Kidney tubule cell (primary cell): ENCODE measurements at places on chromosomes 1 and 21.

DNA sequence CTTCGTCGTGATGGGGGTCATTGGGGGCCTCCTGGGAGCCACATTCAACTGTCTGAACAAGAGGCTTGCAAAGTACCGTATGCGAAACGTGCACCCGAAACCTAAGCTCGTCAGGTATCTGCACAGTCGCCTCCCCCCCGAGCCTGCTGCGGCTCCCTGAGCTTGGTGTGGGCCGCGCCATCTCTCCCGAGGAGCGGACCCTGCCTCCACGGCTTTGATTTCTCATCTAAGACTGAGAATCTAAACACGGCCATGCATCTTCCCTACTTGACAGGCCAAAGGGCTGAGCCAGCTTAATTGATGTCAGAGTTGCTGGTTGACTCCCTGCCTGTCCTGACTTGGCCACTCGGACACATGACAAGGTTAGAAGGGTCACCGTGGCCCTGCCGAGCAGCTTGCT, 19.1 kb downstream of the NPPA start:
- no peak for DNase-seq

DNA sequence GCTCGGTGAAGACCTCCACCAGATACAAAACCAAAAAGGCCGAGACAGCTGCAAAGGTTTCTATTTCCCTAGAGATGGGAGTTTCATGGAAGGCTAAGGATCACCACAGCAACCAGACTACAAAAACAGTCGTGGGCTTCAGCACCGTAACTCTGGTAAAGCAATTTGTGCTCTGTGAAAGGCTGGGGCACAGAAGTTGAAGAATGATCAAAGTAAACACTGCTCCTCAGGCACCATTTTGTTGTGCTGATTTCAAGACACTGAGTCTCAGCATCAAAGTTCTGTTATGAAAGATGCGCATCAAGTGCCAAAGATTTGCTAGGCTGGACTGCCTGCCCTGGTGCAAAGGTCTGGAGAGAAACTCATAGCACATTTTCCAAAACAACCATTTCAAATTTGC, 116.2 kb downstream of the TGFBR3 start:
- no peak for DNase-seq

GRCh38 chr1:223208164-223209076, 65.4 kb upstream of the TLR5 start:
- peak; percentile 60 for DNase-seq

DNA sequence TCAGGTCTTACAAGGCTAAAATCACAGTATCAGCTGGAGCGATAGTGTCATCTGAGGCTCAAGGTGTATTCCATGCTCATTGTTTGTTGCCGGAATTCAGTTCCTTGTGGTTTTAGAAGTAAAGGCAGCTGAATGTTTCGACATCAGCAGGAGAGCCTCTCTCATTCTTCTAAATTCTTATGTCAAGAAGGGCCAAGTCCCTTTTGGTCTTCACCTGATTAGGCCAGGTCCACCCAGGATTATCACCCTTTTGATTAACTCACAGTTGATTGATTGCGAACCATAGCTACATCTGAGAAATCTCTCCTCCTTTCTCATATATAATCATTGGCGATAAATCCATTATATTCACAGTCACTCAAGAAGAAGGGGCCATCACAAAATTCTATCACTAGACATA, 806.7 kb upstream of the PRMT6 start:
- no peak for DNase-seq

DNA sequence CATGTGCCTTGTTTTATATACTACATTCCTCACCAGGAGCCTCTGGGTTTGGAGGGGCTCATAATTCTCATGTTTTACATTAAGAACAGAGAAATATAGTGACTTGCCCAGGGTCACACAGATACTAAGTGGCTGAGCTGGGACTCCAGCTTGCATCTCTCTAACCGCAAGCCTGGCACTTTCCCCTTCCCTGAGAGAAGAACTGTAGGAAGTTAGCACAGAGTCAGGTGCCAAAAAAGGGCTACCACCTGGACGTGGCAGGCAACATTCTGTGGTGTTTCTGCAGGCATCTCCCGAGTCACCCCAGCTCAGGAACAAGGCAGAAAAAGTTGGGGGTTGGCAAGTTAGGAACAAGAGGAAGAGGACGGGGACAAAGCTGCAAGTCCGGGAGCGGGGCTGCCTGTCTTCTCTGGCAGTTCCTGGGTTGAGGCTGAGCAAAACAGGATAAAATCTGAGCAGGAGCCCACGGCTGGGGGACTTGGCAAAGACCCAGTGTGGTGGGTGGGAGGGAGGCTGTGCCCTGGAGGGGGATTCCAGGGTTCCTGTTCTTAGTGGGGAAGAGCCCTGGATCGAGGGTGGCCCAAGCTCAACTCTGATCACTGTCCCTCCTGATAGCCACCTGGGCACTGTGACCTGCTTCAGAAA, 9.8 kb downstream of the PLA2G5 start:
- DNase-seq, result no peak

DNA sequence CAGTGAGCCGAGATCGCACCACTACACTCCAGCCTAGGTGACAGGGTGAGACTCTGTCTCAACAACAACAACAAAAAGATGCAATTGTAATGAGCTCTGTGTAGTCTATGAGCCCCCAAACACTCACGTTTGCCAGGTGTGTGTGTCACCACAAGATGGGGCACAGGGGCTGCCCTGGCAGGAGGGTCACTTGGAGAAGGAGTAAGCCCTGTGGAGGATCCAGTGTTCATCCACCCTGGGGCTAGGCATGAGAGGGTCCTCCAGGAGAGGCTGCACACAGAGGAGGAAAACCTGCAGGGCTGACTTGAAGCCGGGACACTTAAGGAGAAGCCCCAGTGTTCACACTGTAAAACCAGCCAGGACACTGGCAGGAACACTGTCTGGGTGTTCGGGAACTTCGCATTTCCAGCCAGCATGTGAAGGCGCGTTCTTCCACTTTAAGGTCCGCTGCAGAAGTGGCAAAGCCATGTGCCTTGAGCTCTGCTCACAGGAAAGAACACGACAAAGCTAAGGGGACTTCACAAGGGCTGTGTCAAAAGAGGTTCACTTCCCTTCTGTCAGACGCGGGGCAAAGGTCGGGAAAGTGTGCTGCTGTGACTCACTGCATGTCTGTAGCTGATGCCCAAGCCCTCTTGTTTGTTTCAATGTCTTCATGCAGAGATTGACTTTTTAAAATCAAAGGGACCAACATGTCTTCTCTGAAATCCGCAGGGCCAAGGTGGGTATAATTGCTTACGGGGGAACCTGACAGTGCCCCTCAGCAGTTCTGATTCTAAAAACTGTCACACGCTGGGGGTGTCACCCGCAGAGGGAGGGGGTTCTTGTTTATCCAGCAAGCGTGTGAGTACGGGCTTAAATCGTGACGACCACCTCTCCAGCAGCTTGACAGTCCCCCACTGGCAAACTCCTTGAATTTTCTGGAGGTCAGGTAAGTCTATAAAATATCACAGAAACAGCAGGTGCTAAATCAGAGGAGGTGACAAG, 102.8 kb downstream of the RIPK4 start:
- DNase-seq, result peak; percentile 57

DNA sequence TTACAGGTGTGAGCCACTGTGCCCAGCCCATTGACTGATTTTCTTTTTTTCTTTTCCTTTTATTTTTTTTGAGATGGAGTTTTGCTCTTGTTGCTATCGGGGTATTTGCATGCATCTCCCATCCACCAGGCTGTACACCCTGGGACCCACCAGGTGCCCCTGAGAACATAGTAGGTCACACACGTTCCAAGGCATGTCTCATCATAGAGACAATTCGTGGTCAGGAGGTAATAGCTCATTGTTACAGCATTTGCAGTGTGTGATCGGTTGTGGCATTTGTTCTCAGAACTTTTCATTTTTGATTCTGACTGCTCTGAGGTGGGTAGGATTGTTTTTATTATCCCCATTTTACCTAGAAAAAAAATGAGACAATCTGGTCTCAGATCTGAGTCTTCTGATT, 29.6 kb downstream of the BCL9 start:
- no peak for DNase-seq

GRCh38 chr1:174021591-174022079, 522 bp downstream of the RC3H1 start:
- peak; percentile 54 for DNase-seq

- peak; percentile 66 for DNase-seq
Observed at GRCh38 chr1:54859700-54860391, 27.1 kb downstream of the DHCR24 start.

GRCh38 chr1:153306303-153307220, 6.2 kb downstream of the PGLYRP3 start:
- no peak for DNase-seq

DNA sequence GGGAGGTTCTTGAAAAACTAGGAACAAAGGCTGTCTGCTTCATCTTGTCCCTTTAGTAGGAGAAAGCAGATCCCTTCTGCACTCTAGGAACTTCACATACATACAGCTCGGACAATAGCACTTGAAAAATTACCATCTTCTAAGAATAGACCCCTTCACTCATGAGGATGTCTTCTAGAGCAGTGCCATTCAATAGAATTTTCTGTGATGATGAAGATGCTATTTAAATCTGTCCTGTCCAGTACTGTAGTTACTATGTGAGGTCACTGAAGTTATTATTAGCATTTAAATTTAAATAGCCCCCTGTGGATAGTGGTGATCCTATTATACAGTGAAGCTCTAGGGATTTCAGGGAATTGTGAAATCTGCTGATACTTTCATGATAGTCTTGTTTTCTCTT, 46.4 kb upstream of the RAB3GAP2 start:
- DNase-seq, result no peak

DNA sequence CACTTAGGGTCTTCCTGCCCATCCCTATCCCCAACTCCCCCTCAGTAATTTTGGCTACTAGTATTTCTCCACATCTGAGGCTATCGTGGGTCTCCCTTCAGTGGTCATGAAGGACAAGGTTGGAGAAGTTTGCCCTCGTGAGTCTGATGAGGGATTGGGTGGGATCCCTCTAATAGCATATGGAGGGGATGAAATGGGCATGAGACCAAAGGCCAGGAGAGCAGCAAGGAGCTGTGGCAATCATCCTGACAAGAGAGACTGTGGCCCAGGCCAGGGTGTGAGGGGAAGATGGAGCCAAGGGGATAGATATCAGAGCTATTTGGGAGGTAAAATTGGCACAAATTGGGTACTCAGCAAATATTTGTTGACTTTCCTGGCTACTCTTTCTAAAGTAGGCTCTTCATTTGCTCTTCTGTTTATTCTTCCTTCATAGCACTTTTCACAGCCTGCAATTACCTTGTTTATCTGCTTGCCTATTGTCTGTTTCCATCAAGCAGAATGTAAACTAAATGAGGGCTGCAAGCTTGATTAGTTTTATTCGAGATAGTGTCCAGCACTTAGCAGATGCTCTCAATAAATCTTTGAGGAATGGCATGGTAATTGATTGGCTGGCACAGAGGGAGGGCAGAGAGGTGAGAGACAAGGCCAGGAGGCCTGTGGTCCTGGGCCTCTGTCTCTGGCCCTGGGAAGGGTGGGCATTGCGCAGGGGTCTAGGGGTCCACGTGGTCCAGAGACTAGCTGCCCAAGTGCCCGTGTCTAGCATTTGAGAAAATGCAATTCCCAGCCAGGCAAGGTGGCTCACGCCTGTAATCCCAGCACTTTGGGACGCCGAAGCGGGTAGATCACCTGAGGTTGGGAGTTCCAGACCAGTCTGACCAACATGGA, 1.5 kb upstream of the PLK3 start:
- DNase-seq, result no peak

DNA sequence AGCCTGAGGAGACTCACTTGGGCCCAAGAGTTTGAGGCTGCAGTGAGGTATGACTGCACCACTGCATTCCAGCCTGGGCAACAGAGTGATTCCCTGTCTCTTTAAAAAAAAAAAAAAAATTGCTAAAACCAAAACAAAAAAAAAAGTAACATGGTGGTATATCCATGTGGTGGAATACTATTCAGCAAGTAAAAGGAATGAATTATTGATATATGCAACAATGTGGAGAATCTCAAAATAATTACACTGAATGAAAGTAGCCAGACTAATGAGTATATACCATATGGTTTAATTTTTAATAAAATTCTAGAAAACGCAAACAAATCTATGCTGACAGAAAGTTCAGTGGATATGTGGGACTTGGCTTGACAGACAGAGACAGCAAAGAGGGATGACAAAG, 80.3 kb upstream of the DMRTA2 start:
- no peak for DNase-seq

DNA sequence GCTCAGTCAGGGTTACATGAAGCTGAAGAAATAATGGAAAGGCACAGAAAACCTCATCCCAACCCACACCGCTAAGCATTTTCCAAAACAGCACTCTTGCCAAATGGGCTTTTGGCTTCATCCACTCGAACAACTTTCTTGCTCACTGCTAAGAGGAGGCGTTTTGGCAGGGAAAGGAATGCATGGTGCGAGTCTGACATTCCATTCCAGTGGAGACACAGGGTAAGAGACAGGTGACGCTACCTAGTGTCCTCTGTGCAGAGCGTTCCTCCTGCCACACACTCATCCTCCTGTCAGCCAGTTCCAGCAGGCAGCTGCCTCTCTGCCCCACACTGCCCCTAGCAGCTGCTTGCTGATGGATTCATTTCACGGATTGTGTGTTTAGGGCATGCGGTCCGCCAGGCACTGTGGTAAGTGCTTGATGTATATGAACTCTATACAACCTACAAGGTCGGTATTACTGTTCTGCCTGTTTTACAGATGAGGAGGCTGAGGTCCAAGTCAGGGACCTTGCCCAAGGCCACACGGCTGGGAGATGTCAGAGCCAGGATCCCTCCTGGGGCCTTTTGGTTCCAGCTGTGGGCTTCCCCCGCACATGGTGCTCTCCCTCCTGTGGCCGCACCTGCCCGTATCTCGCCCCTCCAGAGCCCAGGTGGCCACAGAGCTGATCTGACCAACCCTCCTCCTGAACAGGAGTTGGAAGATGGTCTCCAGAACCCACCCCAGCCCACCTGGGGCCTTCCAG, 25.7 kb upstream of the BACE2 start:
- DNase-seq, result peak; percentile 98

- DNase-seq, result peak; percentile 88
Observed at GRCh38 chr1:150613061-150613920, 16.1 kb downstream of the ENSA start.

DNA sequence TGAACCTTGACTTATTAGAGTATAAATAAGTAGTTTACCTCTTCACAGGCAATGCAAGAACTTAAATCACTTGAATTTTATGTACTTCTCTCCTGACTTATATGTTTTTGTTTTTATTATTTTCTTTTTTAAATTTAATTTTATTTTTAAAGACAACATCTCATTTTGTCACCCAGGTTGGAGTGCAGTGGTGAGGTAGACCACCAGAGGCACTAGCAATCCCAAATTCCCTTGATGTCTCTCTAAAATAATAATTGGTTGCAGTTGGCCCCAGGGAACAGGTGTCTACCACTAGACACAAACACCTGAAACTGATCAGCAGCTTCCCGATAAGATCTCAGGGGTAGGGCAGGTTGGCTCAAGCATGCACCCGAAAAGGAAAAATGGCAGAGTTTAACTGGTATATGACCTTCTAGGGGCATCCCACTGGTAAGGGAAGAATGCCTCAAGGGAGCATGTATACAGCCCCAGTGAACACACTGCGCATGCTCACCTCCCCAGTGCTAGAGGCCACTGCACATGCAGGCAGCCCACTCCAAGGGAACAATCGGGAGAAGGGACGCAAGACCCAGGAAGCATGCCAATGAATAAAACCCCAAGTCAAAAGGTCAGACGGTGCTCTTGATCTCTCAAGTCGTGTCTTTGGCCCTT, 14.6 kb downstream of the EXOC8 start:
- no peak for DNase-seq

GRCh38 chr1:82995951-82996350, 1003.0 kb downstream of the TTLL7 start:
- DNase-seq, result peak; percentile 1

- DNase-seq, result no peak
Observed at GRCh38 chr21:30563072-30563471, 2.0 kb upstream of the KRTAP19-7 start.

GRCh38 chr1:216598448-216598847, 124.8 kb downstream of the ESRRG start:
- no peak for DNase-seq

GRCh38 chr1:208151728-208152598, 92.2 kb downstream of the PLXNA2 start:
- no peak for DNase-seq
